ENCODE measurements at places on chromosomes 16 and 17. TPM values are rescaled to one million over a fixed set of nuclear protein-coding genes. Genes with fewer than 3 reads are reported as not detected.

TBC1D3E gene
- total RNA-seq: 2.4 TPM

DNA sequence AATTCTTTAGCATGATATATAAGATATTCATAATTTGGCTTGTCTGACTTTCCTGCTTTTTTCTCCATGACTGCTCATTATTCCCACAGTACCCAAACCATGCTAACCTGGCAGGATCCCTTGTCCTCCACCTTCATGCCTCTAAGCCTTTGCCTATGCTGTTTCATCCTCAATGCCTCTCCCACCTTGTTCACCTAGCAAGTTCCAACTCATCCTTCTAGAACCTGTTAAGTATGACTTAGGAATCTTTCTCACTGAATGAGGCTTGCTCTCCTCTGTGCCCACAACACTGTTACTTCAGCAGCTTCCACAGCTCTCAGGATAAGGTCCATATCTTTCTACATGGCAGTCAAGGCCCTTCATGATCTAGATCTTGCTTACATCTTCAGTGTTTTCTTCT, 34.0 kb downstream of the CA10 start:
- no peak for DNase-seq

DNA sequence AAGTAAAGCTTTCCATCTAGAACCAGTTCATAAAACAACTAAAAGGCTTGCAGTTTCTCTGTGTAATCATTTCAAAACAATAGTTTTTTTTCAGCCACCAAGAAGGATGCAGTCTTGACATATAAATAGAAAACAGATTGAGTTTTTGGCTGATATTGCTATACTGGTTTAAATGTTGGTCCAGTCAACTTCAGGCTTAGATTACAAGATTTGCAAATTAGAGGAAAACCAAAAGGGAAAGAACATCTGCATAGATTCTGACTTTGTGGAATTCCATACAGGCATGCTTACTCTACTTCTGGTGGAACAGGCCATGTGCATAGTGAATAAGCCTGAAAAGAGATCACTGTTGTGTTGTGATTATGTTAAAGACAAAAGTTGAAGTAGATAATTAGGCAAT, 150.3 kb downstream of the BCAS3 start:
- no peak for DNase-seq

- no peak for DNase-seq
Observed at GRCh38 chr17:40548491-40548981, 16.7 kb downstream of the CCR7 start.

HOXB9 gene
- 0.31 TPM for total RNA-seq

DNA sequence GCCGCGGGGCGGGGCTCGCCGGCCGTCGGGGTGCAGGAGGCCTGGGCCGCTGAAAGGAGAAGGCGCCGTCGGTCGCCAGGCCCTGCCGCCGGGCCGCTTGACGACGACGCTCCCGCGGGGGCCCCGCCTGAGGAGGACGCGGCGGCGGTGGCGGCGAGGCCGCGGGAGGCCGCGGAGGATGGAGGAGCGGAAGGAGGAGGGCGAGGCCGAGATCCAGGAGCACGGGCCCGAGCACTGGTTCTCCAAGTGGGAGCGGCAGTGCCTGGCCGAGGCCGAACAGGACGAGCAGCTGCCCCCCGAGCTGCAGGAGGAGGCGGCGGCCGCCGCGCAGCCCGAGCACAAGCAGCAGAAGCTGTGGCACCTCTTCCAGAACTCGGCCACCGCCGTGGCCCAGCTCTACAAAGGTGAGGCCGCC, 430 bp downstream of the HAPSTR1 start:
- DNase-seq: peak; percentile 50

GRCh38 chr16:28321700-28322411, 29.5 kb downstream of the SBK1 start:
- DNase-seq: peak; percentile 49

CFAP119 gene
- 31.5 TPM for total RNA-seq

DNA sequence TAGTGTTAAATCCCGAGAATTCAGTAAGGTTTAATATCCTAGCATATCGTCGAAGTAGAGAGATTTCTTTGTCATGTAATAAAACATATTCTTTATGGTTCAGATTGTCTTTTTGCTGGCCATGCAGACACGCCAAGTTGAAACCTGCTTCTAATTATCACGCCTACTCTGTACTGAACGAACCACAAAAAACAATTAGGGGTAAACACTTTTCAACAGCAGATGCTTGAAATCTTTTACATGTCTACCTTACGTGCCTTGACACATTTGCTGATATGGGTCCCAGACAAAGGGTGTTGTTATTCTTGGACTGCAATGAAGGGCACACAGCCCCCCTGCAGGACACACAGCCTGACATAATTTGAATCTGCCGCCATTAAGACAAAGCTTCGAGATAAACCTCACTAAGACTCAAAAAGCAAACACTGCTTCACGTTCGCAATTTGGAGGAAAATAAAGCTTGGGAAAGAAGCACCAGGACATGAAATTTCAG, 13.3 kb downstream of the WIPI1 start:
- no peak for DNase-seq

GRCh38 chr17:75498039-75498725, 17.2 kb downstream of the CASKIN2 start:
- no peak for DNase-seq

- DNase-seq: no peak
Observed at GRCh38 chr16:3675601-3676130, 21.2 kb downstream of the DNASE1 start.

CIITA gene
- 16.0 TPM for total RNA-seq

CYB5B gene
- total RNA-seq: 85.0 TPM

DNA sequence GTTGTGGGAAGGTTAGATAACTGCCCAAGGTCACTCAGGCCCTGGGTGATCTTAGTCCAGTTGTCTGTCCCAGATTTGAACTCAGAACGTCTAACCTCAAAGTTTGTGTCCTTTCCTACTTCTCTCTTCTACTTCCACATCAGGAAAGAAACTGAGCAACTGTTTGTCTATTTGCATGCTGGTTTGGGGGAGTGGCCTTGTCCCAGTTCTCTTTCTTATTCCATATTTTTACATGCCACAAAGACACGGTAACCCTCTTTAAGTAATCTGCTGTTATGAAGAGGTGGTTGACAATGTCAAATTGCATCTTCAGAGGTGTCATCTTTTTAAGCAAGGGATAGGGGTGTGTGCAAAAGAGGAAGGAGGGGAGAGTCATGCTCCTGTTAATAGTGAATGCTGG, 432.5 kb downstream of the HS3ST3B1 start:
- no peak for DNase-seq

GFAP gene
- total RNA-seq: 0.55 TPM

GRCh38 chr16:9511389-9511788, 419.9 kb downstream of the HAPSTR1 start:
- DNase-seq: no peak

GRCh38 chr17:7444682-7445618, at the start of gene CHRNB1:
Gene CHRNB1 (plus strand): TSS chr17:7445061. CDS start chr17:7445128, 67 bp downstream.
- peak; percentile 85 for DNase-seq

PLCD3 gene
- 106 TPM for total RNA-seq

- DNase-seq: no peak
Observed at GRCh38 chr17:61081959-61082358, 317.7 kb upstream of the TBX2 start.

- no peak for DNase-seq
Observed at GRCh38 chr16:29983420-29984136, 9.9 kb downstream of the TAOK2 start.

OTOP3 gene
- not detected for total RNA-seq

DNA sequence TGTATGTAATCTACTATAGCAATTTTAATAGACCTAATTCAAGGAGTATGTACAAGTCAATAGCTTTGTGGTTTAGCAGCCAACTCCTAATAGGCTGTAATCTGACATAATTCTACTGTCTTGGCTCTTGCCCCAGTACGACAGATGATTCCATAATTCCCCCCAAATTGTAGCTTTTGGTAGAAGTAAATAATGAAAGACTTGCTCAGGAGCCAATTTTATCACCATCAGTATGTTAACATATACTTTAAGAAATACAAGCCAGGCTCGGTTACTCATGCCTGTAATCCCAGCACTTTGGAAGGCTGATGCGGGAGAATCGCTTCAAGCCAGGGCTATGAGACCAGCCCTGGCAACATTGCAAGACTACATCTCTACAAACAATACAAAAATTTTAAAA, 53.9 kb downstream of the AP2B1 start:
- DNase-seq: no peak

DNA sequence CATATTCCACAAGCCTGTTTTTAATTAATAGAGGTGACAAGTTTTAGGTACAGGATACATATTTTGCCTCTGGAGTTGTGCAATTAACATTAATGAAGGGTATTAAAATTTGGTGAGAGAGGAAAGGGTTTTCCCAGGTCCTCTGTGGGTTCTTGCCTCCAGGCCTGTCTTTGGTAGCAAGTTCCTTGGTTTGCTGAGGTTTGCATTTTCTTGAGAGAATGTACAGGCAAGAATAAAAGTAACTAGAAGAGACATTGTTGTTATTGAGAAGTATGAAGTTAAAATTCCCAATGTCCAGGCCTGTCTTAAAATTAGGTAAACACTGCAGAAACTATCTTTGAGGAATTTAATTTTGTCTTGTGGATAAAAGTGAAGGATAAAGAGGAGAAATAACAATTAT, 316.9 kb downstream of the WWOX start:
- no peak for DNase-seq

CCDC78 gene
- total RNA-seq: 3.2 TPM

DNA sequence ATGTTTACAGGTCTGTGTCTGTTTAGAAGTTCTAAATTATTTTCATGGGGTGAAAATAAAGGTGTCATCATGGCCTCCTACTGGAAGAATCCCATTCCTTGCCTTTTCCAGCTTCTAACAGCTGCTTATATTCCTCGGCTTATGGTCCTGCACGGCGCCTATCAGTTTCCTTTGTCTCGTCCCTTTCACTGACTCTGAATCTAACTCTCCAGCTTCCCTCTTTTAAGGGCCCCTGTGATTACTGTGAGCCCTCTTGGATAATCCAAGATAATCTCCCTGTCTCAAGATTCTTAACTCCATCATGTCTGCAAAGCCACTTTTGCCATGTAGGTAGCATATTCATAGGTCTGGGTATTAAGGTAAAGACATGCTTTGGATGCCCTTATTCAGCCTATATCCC, 441.0 kb upstream of the ERCC4 start:
- no peak for DNase-seq

- no peak for DNase-seq
Observed at GRCh38 chr17:42612013-42612412, 2.5 kb downstream of the TUBG1 start.

GRCh38 chr16:57564571-57565270, 22.3 kb downstream of the ADGRG5 start:
- DNase-seq: no peak

OR1A1 gene
- total RNA-seq: not detected

SULT1A1 gene
- total RNA-seq: 34.9 TPM

CTRB2 gene
- total RNA-seq: 1.1 TPM

GRCh38 chr16:30659507-30660423, 1.5 kb downstream of the FBRS start:
- no peak for DNase-seq

- peak; percentile 11 for DNase-seq
Observed at GRCh38 chr17:79001190-79002020, 8.2 kb downstream of the CANT1 start.

- DNase-seq: peak; percentile 42
Observed at GRCh38 chr17:59848778-59849177, 44.0 kb downstream of the TUBD1 start.

PRKCB gene
- total RNA-seq: 49.7 TPM

DNA sequence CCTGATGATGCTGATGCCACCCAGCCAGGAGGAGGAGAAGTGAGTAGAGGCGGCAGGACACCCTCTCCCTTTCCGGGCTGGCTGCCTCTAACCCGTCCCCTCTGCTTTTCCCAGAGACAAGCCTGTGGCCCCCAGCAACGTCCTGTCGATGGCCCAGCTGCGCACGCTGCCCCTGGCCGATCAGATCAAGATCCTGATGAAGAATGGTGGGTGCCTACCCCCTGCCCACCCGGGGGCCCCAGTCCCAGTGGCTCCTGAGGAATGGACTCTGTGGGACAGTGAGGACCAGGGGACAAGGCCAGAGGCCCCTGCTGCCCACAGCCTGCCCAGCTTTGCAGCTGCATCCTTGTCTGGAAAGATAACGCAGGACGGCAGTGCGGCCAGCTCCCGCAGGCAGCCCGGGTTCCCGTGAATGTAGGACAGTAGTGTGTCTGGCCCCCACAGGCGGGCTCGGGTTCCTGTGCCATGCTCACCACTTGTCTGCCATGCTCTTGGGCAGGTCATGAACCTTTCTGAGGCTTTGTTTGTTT, 19.9 kb downstream of the POLR3E start:
- DNase-seq: peak; percentile 13

DNA sequence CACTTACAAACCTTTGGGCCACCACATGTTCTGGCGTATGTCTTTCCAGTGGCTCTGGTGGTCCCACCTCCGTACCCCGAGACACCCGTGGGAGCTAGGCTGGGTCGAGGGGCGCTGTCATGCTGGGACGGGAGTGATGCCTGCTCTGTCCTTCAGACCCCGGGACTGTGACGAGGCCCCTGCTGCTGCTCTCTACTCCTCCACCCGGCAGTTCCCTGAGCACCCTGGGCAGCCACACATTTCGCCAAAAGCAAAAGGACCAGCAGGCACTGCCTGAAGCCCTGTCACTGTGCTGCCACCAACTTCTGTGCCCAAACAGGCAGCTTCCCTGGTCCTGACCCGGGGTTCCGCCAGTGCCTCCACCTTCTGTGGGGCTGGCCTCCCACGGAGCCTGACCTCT, 15.5 kb downstream of the DOC2B start:
- no peak for DNase-seq

NOTUM gene
- total RNA-seq: 9.5 TPM

DNA sequence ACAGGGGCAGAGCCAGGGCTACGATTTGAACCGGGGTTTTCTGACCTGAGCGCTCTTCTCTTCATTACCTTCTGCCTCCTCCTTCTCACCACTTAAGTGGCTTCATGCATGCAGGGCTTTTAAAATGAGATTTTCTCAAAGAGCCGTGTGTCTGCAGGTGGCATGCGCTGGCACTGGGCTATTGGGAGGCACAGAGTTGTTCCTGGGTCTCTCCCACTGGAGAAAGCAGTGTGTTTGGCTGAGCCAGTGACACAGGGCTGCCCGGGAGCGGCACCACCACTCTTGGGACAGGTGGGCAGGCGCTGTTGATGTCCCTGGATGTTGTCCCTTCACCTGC, 218.8 kb upstream of the CHMP6 start:
- DNase-seq: no peak

DNA sequence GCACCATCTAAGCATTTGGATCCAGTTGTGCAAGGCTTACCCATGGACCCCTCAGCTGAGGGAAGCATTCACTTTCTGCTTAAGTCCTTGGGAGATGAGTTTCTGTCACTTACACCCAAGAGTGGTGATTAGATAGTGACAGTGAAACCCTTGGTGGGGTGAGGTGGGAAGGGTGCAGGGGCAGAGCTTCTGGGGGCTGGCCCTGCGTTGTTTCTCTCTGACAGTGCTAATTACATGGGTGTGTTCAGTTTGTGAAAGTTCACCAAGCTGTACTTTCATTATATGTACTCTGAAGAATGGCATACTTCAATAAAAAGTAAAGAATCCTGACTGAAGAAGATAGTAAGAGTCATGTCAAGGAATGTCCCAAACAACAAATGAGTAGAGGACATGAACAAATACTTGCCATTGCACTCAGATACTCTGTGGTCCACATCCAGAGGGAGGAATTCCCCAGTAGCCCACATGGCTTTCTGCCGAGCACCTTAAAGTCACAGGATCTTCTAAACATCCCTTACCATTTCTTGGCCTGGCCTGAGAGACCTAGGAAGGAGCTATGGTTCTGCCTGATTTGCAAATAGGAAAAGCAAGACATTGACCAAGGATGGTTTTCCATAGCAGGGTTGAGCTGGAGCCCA, 8.4 kb downstream of the CHST6 start:
- no peak for DNase-seq

All from testis (tissue), 5 donors.